ENCODE measurements at places on chromosomes 4 and X.

DNA sequence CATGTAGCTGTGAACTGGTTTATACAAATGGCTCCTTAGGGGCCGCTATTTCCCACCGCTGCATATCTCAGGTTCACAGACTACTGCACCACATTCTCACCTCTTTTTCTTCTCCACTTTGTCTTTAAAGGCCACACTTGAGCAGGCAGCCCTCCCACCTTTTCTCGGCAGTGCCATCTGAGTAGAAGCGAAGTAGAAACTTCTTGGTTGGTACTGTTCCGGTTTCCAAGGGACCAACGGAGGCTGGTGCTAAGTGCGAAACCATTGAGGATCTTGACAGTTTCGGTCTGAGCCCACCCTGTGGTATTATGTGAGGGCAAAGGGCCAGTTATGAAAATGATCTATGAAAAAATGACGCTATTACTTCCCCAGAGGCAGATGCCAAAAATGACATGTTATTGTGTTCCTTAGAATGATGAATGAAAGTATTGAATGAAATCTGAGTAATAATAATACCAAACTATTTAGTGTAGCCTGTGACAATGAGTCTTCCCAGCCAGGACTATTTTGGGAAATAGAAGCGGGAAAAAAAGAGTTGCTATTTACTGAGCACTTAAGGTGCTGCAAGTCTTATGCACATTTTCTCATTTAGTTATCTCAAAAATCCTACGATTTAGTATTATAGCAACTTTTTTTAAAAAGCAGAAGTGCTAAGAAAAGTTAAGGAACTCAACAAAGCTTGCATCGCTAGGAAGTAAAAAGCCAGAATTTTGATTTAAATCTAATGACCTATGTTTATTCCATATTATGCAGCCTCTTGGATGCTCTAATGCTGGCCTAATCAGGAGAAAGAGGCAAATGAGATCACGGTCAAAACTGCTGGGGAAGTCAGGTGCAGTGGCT, 29.6 kb upstream of the CHRNA9 start:
- DNase-seq = no peak

GRCh38 chr4:147943159-147943638, 211.3 kb downstream of the ARHGAP10 start:
- DNase-seq = no peak

DNA sequence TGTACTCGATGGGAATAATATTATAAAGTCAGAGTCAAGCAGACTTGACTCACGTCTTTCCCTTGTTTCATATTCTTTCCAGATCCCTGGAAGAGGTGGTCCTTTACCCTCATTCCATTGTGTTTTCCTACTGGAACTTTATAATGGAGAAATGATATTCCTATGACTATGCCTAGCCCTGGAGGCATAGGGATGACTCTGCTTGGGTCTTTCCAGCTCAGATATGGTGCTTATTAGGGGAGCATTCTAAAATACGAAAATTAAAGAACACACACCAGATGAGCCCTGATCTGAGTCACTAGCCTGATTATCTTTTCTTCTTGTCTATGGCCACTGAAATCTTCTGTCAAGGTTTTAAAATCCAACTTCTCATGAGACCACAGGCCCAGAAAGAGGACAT, 231.4 kb downstream of the ANKRD50 start:
- DNase-seq = no peak

GRCh38 chr4:8404791-8405515, 35.6 kb downstream of the ACOX3 start:
- DNase-seq = no peak

GRCh38 chr4:158112611-158113010, 60.2 kb downstream of the GASK1B start:
- DNase-seq = no peak

DNA sequence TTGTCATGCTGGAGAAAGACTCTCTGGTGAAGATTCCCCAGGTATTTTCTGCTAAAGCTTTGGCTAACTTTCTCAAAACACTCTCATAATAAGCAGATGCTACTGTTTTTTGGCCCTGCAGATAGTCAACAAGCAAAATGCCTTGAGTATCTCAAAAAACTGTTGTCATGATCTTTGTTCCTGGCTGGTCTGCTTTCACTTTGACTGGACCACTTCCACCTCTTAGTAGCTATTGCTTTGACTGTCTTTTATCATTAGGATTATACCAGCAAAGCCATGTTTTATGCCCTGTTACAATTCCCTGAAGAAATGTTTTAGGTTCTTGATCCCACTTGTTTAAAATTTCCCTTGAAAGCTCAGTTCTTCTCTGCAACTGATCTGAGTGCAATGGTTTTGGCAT, 231.5 kb downstream of the SLC7A11 start:
- no peak for DNase-seq

GRCh38 chr4:153071958-153072598, 132.2 kb upstream of the TRIM2 start:
- DNase-seq = no peak

DNA sequence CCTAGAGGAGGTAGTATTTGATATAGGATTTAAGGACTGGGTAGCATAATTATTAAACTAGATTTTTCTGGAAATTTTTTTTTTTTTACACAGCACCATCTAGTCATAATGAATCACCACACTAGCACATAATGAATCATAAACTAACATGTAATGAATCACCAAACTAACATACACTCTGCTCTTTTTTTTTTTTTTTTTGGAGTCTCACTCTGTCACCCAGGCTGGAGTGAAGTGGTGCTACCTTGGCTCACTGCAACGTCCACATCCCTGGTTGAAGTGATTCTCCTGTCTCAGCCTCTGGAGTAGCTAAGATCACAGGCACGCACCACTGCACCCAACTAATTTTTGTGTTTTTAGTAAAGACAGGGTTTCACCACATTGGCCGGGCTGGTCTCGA, 92.5 kb downstream of the FAM13A start:
- DNase-seq = no peak

DNA sequence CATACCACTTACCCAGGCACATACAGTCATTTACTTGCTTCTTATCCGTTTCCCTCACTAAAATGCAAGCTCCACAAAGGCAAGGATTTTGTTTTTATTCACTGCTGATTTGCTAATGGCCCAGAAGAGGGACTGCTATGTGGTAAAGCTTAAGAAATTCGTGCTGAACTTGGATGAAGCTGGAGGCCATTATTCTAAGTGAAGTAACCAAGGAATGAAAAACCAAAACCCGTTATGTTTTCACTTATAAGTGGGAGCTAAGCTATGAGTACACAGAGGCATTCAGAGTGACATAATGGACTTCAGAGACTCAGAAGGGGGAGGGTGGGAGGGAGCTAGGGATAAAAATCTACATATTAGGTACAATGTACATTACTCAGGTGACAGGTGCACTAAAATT, 47.2 kb downstream of the RAB33B start:
- no peak for DNase-seq

- no peak for DNase-seq
Measured at GRCh38 chr4:25299476-25300203, 12.9 kb upstream of the ZCCHC4 start.

DNA sequence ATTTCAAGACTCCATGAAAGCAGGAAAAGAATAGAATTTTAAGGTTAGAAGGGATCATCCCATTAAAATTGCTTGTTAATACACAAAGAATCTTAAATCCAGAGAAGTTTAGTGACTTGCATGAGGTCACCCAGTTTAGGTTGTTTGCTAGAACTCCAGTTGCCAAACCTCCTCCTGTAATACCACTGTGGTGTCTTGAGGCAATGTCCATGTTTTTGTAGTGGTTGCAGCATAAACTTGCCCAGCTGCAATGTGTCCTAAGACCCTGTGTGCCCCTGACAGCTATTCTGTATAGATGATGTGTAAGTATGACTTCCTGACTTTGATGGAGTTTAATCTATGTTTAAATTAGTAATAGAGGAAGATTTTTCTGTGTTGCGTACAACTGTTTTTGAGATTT, 6.3 kb downstream of the SFRP2 start:
- no peak for DNase-seq

GRCh38 chrX:149508467-149508866, 3.4 kb upstream of the IDS start:
- no peak for DNase-seq

DNA sequence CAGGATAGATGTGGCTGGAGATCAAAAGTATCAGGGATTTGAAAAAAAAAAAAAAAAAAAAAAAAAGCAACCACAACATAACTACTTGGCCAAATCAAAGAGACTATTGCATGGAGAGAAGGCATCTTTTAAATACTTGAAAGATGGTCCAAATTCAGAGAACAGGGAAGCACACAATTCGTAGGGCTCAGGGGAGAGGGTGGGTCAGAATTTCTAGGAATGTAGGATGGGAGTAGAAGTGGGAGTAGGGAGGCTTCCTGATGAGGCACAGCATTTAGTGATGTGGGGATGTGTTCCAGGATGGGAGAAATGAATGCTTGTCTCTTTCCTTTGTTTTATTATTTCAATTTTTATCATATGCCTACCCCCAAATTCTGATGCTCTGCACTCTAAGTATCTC, 36.3 kb downstream of the RTL3 start:
- DNase-seq = no peak

GRCh38 chrX:22081475-22082092, 49.5 kb downstream of the PHEX start:
- DNase-seq = no peak

DNA sequence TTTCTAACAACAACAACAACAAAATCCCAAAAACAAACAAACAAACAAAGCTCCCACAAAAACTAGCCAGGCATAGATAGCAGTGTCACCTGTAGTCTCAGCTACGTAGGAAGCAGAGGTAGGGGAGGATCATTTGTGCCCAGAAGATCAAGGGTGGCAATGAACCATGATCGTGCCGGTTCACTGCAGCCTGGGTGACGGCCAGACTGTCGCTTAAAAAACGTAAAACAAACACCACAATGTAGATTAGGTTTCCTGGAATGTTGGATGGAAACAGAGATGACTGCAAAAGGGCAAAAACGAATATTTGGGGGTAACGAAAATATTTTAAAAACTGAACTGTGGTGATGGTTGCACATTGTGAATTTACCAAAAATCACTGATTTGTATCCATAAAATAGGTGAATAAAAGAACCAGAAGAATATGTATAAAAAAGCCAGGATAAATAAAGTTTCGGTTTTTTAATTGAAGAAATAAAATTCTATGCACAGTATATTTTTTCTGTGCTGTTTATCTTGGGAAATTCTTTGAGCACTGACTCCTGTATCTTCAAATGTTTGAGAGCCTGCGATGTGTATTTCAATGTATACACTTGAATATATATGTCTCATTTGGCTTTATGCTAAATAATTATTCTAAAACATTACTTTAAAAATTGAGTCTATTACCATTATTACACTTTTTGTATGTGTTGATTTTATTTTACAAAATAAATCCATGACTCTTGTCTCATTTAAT, 1477.0 kb downstream of the PCDH7 start:
- DNase-seq = no peak

DNA sequence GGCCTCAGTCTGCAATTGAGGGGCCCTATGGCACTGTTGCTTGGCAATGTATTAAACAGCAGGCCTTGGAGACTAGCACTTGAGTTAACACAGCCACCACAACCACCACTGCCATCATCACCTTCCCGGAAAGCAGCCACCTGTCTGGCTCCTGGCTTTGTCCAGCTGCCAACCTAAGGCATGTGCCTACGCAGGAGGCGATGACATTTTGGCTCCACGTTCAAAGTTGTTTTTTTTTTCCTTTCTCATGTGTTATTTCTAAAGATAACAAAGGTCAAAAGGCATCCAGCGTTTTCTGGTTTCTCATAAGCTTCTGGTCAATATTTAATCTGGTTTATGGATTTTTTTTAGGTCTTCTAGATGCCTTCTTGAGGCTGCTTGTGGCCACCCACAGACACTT, 7.5 kb downstream of the CLDN2 start:
- no peak for DNase-seq

- no peak for DNase-seq
Measured at GRCh38 chrX:153725039-153725831, 579 bp downstream of the ABCD1 start.

DNA sequence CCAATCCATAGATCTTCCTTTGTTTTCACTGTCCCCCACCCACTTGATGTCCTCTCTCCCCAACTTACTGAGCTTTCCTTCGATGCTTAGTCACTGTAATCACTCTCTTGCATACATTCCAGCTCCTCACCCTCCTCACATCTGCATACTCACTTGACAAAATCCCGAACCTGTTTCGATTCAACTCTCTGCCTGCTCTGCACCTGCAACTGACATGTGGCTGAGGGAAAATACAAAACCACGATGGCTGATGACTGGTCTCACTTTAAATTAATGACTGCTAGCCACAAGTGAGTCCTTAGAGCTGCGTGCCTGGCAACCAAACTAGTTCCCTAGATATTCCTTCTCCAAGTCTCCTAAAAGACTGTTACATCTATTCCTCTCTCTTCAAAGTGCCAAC, 70.4 kb upstream of the FHL1 start:
- no peak for DNase-seq

DNA sequence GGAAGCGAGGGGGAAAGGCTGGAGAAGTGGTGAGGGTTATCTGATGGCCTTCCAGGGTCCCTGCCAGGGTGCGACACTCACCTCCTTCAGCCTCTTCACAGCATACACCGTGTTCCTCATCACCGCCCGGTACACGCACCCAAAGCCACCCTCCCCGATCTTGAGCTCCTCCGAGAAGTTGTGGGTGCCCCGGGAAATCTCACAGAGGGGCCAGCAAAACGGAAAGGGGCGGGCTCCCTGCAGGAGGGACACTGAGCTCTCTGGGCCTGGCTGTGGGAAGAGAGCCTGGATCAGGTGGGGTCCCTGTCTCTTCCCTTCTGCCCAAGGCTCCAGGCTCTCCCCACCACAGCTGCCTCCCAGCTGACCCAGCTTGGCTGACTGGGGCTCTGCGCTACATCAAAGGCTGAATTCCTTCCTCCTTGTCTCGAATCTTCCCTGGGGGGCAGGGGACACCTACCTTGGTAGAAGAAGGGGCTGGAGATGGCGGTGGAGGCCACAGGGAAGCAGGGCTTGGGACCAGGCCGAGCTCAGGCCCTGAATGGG, 1.1 kb downstream of the IRAK1 start:
- DNase-seq = no peak

DNA sequence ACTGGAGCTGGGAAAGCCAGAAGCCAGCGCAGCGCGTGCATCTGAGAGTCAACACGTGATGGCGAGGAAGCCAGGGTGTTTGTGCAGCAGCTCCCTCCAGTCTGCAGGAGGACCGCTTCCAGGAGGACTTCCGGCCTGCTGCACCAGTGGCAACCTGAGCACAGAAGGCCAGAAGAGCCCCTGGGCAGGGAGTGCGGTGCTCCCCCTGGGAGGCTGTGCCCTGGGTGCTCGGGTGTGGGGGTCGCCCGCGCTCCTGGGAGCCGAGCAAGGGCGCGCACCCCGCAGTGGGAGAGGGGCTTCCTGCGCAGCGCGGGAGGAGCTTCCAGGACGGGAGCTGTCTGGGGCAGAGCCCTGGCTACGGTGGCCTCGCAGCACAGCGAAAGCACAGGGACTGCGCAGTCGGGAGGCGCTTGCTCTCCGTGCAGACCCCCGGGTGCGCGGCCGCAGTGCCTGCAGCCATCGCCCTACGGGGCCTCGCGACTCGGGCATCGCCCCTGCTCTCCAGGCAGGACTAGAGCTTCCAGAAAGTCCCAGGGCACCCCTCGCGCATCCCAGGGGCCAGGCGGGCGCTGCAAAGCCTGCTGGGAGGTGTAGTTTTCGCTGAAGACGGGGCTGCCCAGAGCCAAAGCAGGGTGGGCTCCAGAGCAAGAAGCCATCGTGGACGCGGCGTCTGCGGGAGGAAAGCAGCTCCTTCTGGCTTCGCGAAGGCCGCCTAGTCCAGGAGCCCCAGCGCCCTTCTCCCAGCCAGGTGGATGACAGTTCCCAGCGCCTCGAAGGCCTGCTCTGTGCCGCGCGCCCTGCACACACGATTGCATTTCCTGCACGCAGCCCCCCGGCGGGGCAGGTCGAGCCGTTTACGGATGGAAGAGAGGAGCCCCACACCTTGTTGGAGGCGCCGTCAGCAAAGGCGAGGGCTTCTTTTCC, 24.1 kb upstream of the WFS1 start:
- no peak for DNase-seq

GRCh38 chr4:95409127-95409526, 139.6 kb downstream of the UNC5C start:
- DNase-seq = no peak
